ENCODE measurements at places on chromosomes 3 and 15.

- no peak for DNase-seq
Measured at GRCh38 chr3:46965151-46965550, 11.4 kb downstream of the CCDC12 start.

- DNase-seq = no peak
Measured at GRCh38 chr15:49901321-49901720, 217.7 kb downstream of the ATP8B4 start.

- DNase-seq = no peak
Measured at GRCh38 chr3:148953094-148953493, 38.2 kb upstream of the GYG1 start.

GRCh38 chr3:81726735-81727134, 34.7 kb downstream of the GBE1 start:
- DNase-seq = no peak

GRCh38 chr15:66700412-66700801, 1.6 kb upstream of the SMAD6 start:
- DNase-seq = no peak

DNA sequence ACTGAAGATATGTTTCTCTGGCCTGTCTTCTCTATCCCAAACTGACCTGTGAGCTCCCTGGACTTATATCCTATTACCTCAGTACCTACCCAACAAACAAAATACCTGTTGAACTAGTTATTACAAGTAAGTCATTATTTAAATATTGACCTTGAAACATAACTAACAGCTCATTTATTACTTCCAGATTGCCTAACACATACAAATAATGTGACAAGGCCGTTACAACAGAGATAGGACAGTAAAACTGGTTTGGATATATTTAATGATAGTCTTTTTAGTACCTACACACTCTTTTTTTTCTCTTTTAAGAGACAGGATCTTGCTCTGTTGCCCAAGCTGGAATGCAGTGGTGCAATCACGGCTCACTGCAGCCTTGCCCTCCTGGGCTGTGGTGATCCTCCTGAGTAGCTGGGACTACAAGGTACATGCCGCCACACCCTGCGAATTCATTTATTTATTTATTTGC, 145.0 kb downstream of the ADAM10 start:
- no peak for DNase-seq

- DNase-seq = no peak
Measured at GRCh38 chr3:10472877-10473440, 32.4 kb downstream of the ATP2B2 start.

DNA sequence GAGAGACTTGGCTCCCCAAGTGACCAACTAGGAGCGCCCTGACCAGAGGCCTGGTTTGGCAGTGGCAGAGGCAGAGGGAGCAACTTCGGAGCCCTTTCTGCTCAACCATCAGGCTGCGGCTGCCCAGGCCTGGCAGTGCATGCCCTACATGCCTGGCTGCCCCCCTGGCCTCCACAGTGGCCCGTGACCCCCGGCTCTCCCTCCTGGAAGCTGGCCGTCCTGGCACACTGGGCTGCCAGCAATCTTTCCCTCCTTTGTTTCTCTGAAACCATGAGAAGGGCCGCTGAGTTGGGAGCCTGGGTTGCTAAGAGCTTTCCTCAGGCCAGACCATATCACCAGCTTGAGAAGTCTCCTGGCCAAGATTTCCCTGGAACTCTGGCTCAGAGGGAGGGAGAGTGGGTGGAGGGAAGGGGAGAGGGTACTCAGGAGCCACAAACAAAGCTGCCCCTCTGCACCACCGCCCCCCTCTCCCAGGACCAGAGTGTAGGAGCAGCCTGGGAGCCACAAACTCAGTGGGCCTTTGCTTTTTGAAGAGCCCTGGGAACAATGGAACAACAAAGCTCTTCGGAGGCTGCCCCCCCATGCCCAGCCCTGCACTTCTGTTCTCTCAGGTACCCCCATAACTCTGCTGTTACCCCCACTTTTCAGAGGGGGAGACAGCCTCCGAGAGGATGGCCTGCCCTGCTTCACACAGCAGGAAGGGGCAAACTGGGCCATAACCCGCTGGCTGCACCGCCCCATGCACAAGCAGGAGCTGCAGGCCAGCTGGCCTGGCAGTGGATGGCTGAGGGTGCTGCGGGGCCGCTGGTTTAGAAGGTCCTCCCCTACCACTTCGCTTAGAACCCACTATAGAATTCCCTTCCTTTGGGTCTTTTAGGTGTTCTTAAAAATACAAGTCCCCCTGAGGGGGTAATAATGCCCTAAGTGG, 11.3 kb downstream of the CORO2B start:
- no peak for DNase-seq
